ENCODE measurements at places on chromosomes 11 and 22. TPM values are rescaled to one million over a fixed set of nuclear protein-coding genes. Genes with fewer than 3 reads are reported as not detected.

The GPHA2 gene
- total RNA-seq: 0.97 TPM

The MS4A15 gene
- total RNA-seq: 0.17 TPM

The PGAP2 gene
- total RNA-seq: 56.5 TPM

The MPZL3 gene
- 3.9 TPM for total RNA-seq

The CALCA gene
- 0.61 TPM for total RNA-seq

The ARFGAP2 gene
- total RNA-seq: 50.0 TPM

The OR52N4 gene
- total RNA-seq: not detected

The NUDT22 gene
- 51.5 TPM for total RNA-seq

The ABTB2 gene
- 10.2 TPM for total RNA-seq

The CPT1B gene
- 36.2 TPM for total RNA-seq

The ZNF280B gene
- total RNA-seq: 11.7 TPM

The TRPC6 gene
- total RNA-seq: 0.25 TPM

The GRAP2 gene
- total RNA-seq: not detected

The CATSPERZ gene
- total RNA-seq: not detected

The DDX6 gene
- total RNA-seq: 181 TPM

The TSSK2 gene
- not detected for total RNA-seq

The TRMT2A gene
- total RNA-seq: 44.9 TPM

The GGT5 gene
- not detected for total RNA-seq

DNA sequence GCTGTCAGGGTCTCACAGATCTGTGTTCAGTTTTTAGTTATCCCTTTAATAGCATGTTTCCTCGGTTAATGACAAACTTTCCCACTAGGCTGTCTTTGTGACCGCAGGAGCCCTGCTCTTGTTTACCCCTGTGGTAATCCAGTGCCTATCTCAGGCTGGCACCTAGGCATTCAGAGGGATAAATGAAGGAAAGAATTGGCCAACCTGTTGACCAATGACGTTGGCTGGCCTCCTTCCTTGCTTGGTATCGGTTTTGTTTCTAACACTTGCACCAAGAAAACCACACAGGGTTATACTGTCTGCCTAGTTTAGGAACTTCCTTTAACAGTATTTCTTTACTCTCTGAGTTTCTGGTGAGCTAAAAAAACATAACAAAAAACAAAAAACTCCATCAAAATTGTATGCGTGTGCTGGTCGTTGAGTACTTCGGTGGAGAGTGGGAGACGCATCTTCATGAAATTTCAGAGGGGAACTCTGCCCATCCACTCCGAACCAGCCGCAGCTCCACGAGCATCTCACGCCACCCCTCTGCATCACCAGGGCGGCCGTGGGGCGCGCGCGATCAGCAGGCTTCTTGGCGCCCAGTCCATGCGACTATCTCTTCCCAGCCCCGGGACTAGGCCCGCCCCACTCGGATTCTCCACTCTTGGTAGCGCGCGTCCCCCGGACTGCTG lies 563 bp upstream of the ENDOD1 start:
- no peak for DNase-seq
- H3K36me3 ChIP-seq: no peaks in the 10 kb centered on the region
- H3K27me3 ChIP-seq: peaks cover 32% of the 10 kb centered on the region
- H3K4me1 ChIP-seq: no peaks in the 10 kb centered on the region
- no peak overlapping the region for H3K27ac ChIP-seq
- peak overlapping the region; percentile 72 for H3K4me3 ChIP-seq

GRCh38 chr22:32608494-32608893 lies 133.9 kb downstream of the FBXO7 start:
- no peaks in the 10 kb centered on the region for H3K4me1 ChIP-seq
- no peak overlapping the region for H3K27ac ChIP-seq
- H3K4me3 ChIP-seq: no peak overlapping the region

DNA sequence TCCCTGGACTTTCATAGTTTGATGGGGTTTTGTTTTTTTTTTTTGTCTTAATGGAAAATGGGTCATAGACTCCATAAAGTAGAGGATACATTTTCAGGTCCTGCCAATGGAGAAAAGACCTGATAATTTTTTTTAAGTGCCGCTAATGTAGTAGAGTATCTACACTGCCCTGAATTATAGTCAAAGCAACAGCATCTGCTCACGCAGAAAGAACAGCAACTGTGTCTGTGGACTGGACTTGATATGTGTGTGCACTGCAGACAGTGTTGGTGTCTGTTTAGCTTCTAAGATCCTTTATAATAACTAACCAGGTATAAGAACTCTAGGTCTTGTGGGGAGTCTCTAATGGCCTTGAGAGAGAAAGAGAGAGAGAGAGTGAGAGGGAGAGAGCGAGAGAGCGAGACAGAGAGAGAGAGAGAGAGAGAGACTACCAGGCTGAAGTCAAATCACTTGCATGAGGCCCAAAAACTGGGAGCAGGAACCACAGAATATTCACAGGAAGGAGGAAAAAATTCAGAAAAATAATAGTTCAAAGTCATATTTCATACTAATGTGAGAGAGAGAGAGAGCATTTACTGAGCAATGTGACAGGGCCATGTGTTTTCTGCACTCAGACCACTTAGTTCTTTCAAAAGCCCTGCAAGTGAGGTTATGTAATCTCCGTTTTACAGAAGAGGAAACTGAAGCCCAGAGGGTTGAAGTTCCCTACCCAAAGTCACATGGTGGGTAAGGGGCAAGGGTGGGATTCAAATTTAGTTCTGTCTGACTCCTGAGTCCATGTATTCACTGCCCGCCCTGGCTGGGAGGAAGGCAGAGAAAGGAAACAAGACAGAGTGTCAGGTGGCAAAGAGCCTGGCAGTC lies 8.6 kb upstream of the MIAT start:
- 0 out of 2 replicates have a peak, but pooled peaks cover 4% of the 10 kb centered on the region for H3K27me3 ChIP-seq
- no peak for DNase-seq
- H3K36me3 ChIP-seq: no peaks in the 10 kb centered on the region
- H3K4me3 ChIP-seq: no peak overlapping the region

DNA sequence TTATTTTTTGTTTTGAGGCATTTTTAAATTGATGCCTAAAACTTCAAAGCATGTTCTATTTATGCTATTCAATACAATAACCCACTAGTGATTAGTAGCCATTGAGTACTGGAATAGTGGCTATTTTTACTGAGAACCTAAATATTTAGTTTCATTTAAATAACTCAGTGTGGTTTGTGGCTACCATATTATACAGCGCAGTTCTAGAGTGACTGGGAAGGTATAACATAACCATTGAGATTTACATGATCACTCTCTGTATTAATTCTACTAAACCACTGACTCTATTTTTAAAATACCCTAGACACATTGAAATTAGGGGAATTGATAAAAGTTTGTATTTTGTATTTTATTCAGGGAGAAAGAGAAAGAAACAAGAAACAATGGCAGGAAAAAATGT lies 441.2 kb downstream of the CNTN5 start:
- H3K36me3 ChIP-seq: no peaks in the 10 kb centered on the region
- no peak overlapping the region for H3K27ac ChIP-seq
- no peak for DNase-seq

GRCh38 chr11:86551288-86552092 lies 120.9 kb downstream of the ME3 start:
- no peak overlapping the region for H3K4me3 ChIP-seq
- H3K4me1 ChIP-seq: no peaks in the 10 kb centered on the region
- H3K27ac ChIP-seq: no peak overlapping the region
- DNase-seq: no peak
- H3K27me3 ChIP-seq: no peaks in the 10 kb centered on the region

- H3K4me3 ChIP-seq: no peak overlapping the region
- no peaks in the 10 kb centered on the region for H3K4me1 ChIP-seq
- H3K36me3 ChIP-seq: peaks cover 28% of the 10 kb centered on the region
- peak; percentile 64 for DNase-seq
Observed at GRCh38 chr11:8913961-8914660, 3.1 kb downstream of the AKIP1 start.

DNA sequence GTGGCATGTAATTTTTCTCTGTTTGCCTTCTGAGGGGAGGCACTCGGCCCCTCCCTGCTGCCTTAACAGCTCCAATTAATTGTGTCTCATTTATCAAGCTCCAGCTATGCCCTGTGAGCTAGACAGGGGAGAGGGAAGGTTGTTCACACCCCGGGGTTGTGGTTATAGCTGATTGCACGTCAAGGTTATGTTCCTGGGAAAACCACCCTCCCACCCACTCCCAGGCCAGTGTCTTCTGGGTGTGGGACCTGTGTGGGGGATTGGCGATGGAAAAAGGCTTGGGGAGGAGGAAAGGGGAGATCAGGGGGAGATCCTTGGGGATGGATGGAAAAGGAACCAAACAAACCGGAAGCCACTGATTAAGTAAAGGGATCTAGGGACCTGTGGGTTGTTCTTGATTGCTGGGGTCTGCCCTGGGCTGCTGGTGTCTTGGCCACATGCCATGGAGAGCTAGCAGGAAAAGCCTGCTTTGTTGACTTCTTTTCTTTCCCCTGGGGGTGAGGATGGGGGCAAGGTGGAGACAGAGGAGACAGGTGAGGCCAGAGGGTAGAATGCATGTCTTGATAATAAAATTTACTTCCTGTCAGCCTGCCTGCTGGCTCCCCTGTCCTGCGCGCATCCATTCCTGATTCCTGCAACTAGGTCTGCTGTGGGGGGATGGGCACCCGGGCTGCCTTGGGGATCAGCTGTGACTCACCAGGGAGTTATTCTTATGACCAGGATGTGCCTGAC lies 13.5 kb upstream of the SORL1-AS1 start:
- H3K27me3 ChIP-seq: no peaks in the 10 kb centered on the region
- peak; percentile 77 for DNase-seq
- H3K4me3 ChIP-seq: no peak overlapping the region
- peaks cover 22% of the 10 kb centered on the region for H3K4me1 ChIP-seq
- H3K27ac ChIP-seq: peak overlapping the region; percentile 41

- no peaks in the 10 kb centered on the region for H3K36me3 ChIP-seq
- H3K4me3 ChIP-seq: no peak overlapping the region
- H3K4me1 ChIP-seq: no peaks in the 10 kb centered on the region
- no peaks in the 10 kb centered on the region for H3K27me3 ChIP-seq
- DNase-seq: no peak
Observed at GRCh38 chr11:17687946-17688670, 31.3 kb upstream of the MYOD1 start.

DNA sequence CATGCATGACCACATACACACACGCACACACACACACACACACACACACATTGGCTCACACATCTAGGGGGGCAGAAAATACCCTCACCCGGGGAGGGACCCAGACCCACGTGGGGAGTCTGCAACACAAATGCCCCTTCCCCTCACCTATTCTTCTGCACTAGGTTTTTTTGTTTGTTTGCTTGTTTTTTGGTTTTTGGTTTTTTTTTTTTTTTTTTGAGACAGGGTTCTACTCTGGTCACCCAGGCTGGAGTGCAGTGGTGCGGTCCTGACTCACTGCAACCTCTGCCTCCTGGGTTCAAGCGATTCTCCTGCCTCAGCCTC lies 28.4 kb downstream of the WEE1 start:
- H3K27me3 ChIP-seq: no peaks in the 10 kb centered on the region
- no peak for DNase-seq
- H3K4me3 ChIP-seq: no peak overlapping the region

GRCh38 chr11:43222215-43222614 lies 89.6 kb upstream of the API5 start:
- H3K4me3 ChIP-seq: no peak overlapping the region
- DNase-seq: no peak
- no peaks in the 10 kb centered on the region for H3K36me3 ChIP-seq
- no peak overlapping the region for H3K27ac ChIP-seq
- H3K27me3 ChIP-seq: no peaks in the 10 kb centered on the region

GRCh38 chr11:77207019-77207485 lies 79.0 kb downstream of the MYO7A start:
- H3K36me3 ChIP-seq: no peaks in the 10 kb centered on the region
- H3K4me3 ChIP-seq: no peak overlapping the region
- no peak overlapping the region for H3K27ac ChIP-seq
- no peak for DNase-seq

GRCh38 chr22:43905681-43906080 lies 13.9 kb upstream of the PNPLA5 start:
- no peaks in the 10 kb centered on the region for H3K36me3 ChIP-seq
- no peak overlapping the region for H3K4me3 ChIP-seq
- no peaks in the 10 kb centered on the region for H3K27me3 ChIP-seq
- no peak overlapping the region for H3K27ac ChIP-seq

Data from H1 (cell line).